Calu3 (cell line): ENCODE measurements at places on chromosomes 5 and 9.
A peak's percentile ranks its signal among the peaks of the same experiment; 100 is the strongest.

DNA sequence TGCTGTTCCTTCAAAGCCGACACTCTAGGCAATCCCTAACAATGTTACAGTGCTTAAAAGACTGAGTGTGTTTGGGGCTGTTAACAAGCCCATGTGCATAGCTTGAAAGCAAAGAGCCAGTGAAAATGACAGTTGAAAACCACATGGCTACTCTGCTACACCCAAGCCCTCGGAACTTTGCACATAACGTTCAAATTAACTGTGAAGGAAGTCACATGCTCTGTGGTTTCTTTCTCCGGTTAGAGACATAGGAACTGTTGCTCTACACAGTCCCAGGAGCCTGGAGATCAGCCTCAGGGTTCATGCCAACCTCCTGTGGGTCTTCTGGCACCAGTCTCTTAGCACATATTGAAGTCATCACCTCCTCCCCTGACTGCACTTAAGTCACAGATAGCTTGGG is 51.1 kb downstream of the C9orf152 start:
- DNase-seq: no peak

- DNase-seq: peak; percentile 25
Measured at GRCh38 chr9:125241863-125242739, 958 bp upstream of the HSPA5 start.

DNA sequence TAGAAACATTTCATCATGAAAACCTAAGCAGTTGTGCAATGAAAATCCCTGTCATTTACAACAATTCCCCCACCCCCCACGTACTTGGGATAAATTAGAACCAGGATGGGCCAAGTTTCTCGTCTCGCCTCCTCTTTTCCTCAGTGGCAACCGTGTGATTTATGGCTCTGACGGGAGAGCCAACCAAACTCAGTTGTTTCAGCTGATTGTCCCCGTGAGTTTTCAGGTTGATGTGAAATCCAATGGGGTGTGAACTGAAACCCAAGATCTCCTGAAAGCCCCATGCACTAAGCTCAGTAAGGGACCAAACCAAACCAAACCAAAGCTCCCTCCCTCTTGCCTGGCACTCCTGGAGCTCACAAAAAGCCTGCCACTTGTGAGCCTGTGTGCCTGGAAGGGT is 138.7 kb upstream of the SLC24A2 start:
- DNase-seq: no peak

DNA sequence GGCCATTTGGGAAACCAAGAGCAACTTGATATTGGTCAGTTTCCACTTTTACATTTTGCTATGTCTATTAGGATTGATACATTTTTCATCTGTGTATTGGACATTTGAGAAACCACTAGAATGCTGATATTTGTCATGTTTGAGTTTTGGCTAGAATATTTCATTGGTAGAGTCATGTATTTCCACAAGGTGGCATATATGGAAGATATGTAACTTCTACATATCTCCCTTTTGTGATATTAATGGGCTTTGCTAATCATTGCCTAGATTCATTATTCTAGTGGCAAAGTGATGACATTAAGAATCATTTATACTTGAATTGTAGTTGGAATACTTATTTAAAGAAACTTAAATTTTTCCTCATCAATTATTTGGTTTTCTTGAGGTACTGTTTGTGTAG is 692.9 kb upstream of the EDIL3 start:
- DNase-seq: no peak

GRCh38 chr9:1455766-1456165 is 405.6 kb downstream of the DMRT2 start:
- no peak for DNase-seq
